Activated CD4-positive, alpha-beta T cell treated with anti-CD3 and anti-CD28 coated beads for 24 hours (primary cell): ENCODE measurements at places on chromosomes 2 and 18.

DNA sequence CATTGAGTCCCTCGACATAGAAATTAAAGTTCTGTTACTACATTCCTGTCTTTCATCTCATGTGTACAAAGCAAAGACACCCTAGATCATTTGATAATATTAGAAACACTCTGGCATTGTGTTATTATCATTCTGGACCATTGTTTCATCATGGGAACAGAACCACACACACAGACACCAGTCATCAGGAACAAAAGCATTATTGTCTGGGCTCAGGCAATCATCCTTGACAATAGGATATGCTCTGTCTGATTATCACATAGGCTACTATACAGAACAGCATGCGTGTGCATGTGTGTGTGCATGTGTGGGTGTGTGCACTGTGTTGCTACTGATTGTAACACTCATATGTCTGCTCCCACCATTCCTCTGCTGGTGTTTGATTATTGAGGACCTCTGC, 242.5 kb downstream of the SH3BP4 start:
- no peak for DNase-seq

- DNase-seq = no peak
Measured at GRCh38 chr2:6764968-6765723, 100.6 kb downstream of the CMPK2 start.

DNA sequence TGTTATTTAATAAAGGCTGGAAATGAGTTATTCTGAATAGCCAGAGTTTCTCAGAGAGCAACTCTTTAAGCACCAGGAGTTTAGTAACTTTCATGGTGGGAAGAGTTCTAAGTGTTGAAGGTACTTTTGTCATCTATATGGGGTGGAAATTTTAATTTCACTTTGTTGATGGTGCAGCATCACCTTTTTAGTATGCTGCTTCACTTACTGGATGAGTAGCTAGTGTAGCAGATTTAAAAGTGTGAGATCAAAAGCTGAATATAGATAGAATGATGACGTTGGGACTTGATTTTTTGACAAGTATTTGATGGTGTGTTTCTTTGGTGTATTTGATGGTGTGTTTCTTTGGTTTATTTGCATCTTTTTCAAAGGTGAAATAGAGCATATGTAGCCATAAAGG, 47.3 kb downstream of the MAP4K4 start:
- DNase-seq = no peak

- DNase-seq = no peak
Measured at GRCh38 chr2:162382278-162382677, 38.3 kb downstream of the GCA start.

- DNase-seq = no peak
Measured at GRCh38 chr2:77977471-77978063, 455.4 kb upstream of the LRRTM4 start.

DNA sequence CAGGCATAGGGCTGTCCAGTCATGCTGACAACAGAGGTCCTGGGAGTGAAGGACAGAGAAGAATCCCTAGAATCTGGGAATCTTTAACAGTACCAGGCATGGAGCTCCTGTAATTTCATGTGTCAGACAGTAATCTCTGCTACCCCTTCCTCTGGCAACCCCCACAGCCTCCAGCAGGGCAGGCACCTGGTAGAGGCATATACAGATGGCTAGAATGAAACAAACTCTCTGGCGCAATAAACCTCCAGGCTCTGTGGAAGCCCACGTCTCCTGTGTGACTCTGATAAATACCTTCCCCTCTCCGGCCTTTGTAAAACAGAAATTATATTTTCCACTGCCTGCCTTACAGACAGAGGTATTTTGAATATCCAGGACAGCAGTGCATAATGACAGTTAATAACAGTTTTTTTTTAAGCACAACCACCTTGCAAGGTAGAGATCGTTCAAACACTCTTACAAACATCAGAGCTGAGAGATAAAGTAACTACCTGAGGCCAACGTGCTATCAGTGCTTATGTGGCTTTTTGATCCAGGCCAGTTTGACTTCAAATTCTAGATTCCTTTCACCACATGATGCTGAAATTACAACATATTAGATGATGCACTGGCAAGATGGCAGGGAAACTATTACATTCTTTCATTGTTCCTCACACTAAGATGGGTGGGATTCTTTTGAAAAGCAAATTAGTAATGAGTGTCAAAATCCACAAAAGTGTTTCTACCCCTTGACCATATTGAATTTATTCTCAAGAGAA, 47.7 kb upstream of the TMEM247 start:
- DNase-seq = no peak

- no peak for DNase-seq
Measured at GRCh38 chr2:37526323-37526722, 145.1 kb downstream of the CDC42EP3 start.

GRCh38 chr2:36165132-36165531, 190.4 kb upstream of the CRIM1 start:
- DNase-seq = no peak

DNA sequence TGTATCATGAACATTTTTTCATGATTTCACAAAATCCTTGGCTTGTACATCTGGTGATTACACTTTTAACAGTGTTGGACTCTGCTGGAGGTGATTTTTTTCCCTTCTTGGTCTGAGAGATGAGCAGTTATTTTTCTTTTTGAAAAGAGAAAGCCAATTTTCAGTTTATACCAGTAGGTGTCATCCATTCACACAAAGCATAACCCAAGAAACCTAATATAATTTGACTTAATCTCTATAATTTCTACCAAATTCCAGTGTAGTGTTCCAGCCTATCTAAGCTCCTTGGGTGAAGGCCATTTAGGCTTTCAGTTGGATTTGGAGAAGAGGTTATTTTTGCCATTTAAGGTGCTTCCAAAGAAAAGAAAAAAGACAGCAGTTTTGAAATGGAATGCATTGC, 7.7 kb upstream of the ICOS start:
- DNase-seq = no peak

DNA sequence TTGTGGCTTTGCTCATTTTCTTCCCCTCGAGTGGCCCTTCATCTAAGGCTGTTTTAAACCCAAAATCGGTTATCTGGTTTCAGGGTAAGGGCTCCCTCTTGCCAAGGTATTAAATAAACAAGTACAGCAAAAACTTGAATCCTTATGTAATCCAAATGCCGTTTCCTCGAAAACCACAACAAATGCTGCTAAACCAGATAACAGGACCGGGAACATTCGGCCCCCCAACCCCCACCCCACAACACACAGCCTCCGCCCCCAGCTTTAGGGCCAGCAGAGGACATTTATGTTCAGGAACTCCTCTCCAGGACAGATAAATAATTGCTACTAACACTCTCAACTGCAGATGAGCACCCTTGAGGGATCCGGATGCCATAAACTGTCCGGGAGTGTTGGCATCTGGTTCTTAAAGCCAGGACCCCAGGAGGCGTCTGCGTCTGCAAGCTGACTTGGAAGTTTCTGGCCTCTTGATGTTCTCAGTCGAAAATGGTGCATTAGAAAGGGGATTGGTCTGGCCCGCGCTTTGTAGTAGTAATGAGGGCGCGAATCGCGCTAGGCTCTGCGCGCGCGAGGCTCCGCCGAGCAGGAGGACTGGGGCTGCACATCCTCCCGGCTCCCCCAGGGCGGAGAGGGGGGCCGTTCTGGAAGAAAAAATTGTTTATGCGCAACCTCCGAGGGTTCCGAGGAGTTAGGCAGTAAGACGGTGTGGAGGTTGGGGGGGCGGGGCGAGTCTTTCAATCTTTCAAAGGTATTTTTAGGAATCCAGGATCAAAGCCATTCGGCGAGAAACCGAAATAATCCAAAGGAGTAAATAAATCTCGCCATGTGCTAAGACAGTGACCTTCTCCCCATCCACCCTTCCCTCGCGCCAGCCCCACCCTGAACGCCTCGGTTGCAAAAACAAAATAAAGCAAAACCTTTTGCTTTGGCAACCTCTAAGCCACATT, 3.9 kb upstream of the ID2 start:
- DNase-seq = no peak

- DNase-seq = no peak
Measured at GRCh38 chr2:189086710-189087109, 92.9 kb downstream of the COL5A2 start.

- no peak for DNase-seq
Measured at GRCh38 chr2:100670232-100670631, 107.4 kb downstream of the PDCL3 start.

DNA sequence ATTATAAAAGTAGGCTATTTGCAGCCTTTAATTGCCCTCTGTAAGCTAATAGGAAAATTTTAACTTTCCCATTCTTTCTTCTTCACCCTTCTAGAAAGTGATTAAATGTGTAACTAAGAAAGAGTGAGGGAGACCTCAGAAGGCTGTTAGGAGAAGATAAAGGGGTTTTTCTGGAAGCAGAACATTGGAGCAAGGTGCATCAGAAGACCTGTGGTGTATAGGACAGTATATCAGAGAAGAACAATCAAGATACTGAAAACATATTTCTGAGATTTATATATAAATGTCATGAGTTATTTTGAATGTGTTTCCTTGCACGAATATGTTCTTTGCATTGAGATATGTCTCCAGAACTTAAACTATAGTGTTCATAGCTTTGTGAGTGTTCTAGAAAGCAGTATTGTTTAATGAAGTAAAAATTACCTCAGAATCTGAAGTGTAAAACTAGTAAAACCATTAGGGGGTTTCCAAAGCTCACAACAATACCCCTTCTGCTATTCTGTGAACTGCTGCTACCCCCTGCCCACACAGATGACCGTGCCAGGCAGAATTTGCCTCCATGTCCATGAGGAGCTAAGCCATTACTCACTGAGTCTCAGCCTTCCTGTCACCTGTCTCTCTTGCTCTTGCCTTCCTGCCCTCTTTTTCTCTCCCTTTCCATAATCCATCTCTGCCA, 537.9 kb downstream of the EPHA4 start:
- no peak for DNase-seq

GRCh38 chr2:21245565-21245964, 121.8 kb downstream of the TDRD15 start:
- DNase-seq = no peak

DNA sequence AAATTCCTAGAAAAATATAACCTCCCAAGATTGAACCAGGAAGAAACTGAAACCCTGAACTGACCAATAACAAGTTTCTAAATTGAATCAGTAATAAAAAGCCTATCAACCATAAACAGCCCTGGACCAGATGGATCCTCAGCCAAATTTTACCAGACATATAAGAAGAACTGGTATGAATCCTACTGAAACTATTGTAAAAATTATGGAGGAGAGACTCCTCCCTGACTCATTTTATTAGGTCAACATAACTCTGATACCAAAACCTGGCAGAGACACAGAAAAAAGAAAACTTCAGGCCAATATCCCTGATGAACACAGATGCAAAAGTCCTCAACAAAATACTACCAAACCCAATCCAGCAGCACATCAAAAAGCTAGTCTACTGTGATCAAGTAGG, 11.3 kb downstream of the NT5C1B start:
- no peak for DNase-seq

DNA sequence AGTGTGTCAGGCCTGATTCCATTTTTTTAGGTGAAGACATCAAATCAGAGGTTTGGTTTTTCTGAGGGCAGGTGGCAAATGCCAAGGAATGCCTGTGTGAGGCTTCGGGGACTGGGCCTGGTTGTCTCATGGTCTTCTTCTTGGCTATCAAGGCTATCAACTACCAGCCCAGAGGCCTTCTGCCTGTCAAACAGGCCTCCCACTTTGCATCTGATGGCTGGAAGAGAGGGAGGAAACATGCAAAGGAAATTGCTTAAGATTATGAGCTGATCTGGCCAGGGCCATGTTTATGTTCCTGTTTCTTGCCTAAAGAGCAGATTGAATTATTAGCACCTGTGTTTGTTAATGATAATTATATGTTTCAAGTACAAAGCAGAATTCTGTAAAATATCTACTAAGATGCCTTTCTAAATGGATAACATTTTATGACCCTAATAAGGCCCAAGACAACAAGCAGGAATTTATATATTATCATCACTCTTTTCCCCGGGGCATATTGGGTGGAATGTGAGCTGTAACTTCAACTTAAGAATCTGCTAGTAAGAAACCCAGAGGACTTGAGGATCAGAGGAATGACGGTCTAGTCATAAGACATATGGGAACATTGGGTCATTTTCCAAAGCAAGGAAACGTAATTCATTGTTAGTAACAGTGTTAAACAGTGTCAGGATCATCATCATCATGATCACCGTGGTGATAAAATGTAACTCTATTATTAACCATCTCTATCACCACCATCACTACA, 123.2 kb downstream of the LYPD6B start:
- no peak for DNase-seq

- DNase-seq = no peak
Measured at GRCh38 chr18:70420146-70420898, 131.5 kb downstream of the SOCS6 start.

- DNase-seq = no peak
Measured at GRCh38 chr2:55932843-55933242, 9.3 kb upstream of the EFEMP1 start.

DNA sequence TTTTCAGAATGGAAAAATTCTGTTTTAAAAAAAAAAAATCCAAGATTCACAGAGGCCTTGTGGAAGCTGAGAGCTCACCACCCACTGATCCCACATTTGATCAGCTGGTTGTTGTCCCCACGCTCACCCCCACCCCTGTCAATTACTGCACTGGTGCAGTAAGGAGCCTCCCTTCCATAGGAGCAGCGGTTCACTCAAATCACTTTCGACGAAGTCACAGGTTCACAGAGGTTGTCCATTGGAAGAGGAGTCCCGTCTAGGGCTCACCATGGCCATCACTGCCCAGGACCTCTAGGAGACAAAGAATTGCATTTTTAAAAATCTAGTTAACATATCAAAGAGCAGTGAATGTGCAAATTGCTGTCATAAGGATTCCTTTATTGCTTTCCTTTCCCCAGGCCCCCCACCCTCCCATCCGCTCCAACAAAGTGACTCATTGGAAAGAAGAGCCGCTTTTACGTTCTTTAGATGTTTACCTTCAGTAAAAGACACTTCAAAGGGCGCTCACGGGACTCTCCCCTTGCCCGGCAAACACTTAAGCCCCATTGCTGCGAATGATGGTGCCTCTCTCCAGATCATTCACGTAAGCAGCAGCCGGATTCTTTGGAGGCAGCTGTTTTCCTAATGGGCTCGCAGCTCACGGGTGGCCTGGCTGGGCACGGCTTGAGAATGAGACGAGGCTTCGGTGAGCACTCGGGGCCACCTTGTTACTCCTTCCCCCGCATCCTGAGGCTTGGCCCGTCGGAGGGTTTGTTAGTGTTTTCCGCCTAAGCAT, 165.5 kb upstream of the SALL3 start:
- no peak for DNase-seq

DNA sequence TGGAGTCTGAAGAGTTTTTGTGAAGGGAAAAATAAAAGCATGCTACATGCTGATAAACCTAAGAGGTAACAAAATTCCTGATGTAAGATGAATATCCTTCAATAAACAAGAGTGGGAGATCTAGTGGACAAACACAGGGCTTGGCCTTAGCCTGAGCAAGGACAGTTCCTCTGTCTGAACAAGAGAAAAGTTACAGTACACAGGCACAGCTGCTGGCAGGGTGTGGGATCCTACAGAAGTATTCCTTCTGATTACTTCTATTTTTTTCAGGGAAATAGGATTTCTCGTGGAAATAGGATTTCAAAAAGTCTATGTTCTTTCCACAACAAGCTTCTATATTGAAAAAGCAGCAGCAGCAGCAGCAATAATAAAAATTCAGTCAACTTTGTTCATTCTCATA, 54.1 kb downstream of the NBAS start:
- no peak for DNase-seq
